HFFc6 (cell line): ENCODE measurements at places on chromosomes 5 and 9.

DNA sequence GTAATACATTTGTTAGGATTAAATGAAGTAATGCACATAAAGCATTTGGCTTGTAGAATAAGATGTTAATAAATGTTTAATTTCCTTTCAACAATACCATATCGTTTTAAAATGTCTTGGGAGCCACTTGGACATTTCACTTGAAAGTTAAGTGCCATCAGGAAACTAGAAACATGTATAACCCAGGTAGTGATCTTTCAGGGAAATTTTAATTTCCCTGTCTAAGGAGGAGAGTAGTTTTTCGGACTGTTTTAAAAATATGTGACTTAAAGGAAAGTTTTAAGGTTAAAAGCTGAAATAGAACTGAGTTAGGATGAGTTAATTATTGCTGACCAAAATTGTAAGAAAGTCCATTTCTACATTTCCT lies 18.0 kb downstream of the CDC42SE2 start:
- no peak for DNase-seq
- no peak overlapping the region for H3K27ac ChIP-seq
- H3K4me3 ChIP-seq = no peak overlapping the region

- no peak overlapping the region for H3K27ac ChIP-seq
- no peak for DNase-seq
- no peaks in the 10 kb centered on the region for H3K36me3 ChIP-seq
- peaks cover 14% of the 10 kb centered on the region for H3K4me1 ChIP-seq
Measured at GRCh38 chr9:36721846-36722588, 149.3 kb downstream of the MELK start.

- peak overlapping the region; percentile 42; the same call in 1 of the 2 replicates for H3K4me3 ChIP-seq
- H3K36me3 ChIP-seq = no peaks in the 10 kb centered on the region
- peaks cover 20% of the 10 kb centered on the region for H3K4me1 ChIP-seq
- no peaks in the 10 kb centered on the region for H3K27me3 ChIP-seq
Measured at GRCh38 chr5:149145138-149145537, 3.8 kb downstream of the ABLIM3 start.

DNA sequence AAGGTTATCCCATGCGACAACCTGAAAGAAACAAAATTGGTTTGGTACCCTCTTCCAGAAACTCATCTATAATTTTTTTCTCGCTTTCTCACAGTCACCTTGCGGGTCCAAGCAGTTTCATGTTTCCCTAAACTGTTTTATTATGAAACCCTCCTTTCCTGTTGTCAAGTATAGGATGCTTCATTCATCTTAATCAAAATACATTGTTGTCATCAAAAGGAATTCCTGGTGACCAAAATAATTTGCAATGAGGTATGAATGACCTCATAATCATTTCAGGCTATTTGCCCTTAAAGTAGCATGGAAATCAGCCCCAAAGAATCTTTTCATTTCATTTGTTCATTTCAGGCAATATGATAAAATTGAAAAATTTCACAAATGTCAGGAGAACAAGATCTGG lies 503.0 kb downstream of the SPATA31D1 start:
- peaks cover 1% of the 10 kb centered on the region; the same call in 1 of the 2 replicates for H3K27me3 ChIP-seq
- no peaks in the 10 kb centered on the region for H3K36me3 ChIP-seq
- H3K4me3 ChIP-seq = no peak overlapping the region
- H3K27ac ChIP-seq = no peak overlapping the region
- peaks cover 38% of the 10 kb centered on the region for H3K4me1 ChIP-seq

DNA sequence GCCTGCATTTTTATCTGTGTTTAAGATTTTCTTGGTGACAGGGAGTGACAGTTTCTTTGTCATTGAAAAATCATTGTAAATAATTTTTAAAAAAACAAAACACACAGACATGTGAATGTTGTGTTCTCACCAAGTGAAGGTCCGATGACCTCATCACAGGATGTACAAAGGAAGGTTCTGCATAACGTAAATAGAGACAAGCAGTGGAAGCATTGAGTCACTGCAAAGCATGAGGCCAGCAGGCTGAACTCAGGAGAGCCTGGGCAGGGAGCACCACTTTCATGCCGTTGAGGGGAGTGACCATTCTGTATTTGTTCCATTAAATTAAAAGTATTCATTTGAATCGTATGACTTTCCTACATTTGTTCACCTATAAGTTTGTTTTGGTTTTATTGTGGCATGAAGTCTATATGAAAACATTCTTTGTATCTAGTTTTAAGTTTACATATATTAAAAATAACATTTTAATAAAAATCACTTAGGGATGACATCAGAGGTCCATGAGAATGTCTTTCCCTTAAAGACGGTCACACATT lies 70.4 kb upstream of the TLE1 start:
- peaks cover 4% of the 10 kb centered on the region for H3K27me3 ChIP-seq
- H3K4me3 ChIP-seq = no peak overlapping the region
- H3K4me1 ChIP-seq = peaks cover 10% of the 10 kb centered on the region

DNA sequence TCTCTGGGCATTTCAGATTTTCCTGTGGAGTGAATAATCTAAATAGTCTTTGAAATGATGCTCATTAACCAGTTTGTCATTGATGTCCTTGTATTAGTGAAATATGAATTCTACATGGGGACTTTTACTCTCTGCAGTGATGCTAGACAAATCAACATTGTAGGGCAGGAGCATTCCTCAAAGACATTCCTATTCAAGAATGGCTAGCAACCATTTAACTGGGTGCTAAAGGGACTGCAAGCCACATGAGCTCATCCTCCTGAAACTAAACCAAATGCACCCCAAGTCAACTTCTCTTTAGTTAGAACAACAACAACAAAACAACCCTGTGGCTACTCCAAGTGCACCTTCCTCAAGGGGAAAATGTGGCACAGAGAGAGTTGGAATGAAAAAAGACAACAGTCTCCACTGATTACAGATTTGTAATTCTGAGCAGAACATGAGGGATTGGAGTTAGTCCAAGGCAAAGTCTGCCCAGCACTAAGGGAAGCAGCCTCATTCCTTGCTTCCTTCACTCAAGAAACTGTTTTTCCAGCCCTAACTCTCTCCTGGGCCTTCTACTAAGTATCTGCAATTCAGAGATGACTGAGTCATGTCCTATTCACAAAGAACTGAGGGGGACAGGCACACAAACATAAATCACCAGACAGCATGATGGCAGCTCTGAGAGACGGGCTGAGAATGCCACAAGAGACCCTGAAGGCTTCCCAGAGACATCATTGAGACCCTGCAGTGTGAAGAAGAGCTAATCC lies 82.0 kb upstream of the WWC1 start:
- H3K4me1 ChIP-seq = peaks cover 8% of the 10 kb centered on the region
- H3K27ac ChIP-seq = no peak overlapping the region
- H3K4me3 ChIP-seq = no peak overlapping the region
- H3K27me3 ChIP-seq = peaks cover 17% of the 10 kb centered on the region
- H3K36me3 ChIP-seq = no peaks in the 10 kb centered on the region

DNA sequence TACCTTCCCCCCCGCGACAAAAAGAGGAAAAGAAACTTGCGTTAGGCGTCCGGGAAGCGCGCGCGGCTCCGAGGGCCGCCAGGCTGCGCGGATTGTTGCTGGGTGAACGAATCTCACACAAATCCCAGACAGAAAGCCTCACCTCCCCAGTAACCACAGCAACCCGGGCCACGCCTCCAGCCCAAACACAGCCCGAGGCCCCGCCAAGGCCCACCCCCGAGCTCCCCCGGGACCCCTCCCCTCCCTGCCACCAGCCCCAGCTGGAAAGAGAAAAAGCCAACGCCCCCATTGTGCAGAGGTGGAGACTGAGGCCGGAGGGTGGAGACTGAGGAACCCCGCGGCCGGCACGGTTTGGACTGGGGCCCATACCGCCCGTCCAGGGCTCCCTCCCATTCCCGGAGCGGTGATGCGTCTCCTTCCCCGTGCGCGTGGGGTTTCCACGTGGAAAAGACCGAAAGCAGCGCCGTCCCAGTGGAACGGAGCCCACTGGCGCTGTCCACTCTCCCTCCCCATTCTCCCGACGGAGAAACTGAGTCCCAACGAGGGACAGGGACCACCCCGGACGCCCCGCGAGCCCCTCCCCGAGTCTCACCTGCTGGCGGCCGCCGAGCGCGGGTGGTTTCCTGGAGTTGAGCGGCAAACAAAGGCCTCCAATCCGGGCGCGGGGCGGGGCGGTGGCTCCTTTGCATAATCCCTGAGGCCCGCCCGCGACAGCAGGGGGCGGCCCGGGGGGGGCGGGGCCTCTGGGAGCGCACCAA lies 10.2 kb upstream of the AKNA start:
- H3K36me3 ChIP-seq = no peaks in the 10 kb centered on the region
- H3K27me3 ChIP-seq = peaks cover 5% of the 10 kb centered on the region
- H3K4me1 ChIP-seq = peaks cover 12% of the 10 kb centered on the region
- peak overlapping the region; percentile 77 for H3K27ac ChIP-seq
- H3K4me3 ChIP-seq = peak overlapping the region; percentile 91

DNA sequence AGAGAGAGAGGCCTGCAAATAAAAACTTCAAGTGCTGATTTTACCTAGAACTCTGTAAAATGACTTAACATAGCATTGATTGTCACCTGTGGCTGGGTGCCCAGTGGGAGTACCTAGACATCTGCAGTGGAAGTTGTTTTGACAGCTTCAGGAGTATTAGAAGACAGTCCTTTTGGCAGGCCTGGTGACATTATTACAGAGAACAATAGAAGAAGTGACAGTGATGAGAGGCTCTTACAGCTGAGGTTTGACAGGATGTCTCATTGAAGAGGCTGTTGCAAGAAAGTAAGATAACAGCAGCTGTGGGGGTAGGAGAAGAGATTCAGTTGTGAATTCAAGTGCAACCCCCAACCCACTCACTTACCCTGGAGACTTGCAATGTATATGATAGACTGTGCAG lies 27.9 kb upstream of the MUSK start:
- peaks cover 38% of the 10 kb centered on the region for H3K4me1 ChIP-seq
- DNase-seq = no peak
- H3K36me3 ChIP-seq = peaks cover 26% of the 10 kb centered on the region
- no peaks in the 10 kb centered on the region for H3K27me3 ChIP-seq
- no peak overlapping the region; the same call in 1 of the 2 replicates for H3K4me3 ChIP-seq
- H3K27ac ChIP-seq = peak overlapping the region; percentile 58

DNA sequence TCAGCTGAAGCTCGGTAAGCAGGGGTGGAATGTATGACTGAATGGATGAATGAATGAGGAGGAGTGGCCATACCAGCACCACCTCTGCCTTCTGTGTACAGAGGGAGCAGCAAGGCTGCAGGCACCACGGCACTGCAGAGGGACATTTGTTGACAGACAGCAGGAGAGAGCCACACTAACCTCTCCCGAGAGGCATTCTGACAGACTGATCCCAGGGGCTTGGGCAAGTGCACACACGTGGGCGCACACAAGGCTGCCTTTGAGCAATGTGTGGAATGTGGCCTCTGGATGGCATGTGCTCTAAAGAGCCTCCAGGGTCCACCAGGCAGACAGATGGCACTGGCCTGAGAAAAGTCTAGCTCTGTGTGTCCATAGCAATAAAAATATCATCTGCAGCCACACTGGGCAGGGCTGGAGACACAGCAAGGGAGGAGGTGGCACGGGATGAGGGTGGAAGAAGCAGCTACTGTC lies 111.8 kb downstream of the ACTL7B start:
- H3K27me3 ChIP-seq = no peaks in the 10 kb centered on the region; the same call in 1 of the 2 replicates
- no peaks in the 10 kb centered on the region for H3K36me3 ChIP-seq
- H3K4me1 ChIP-seq = no peaks in the 10 kb centered on the region
- no peak for DNase-seq
- H3K4me3 ChIP-seq = no peak overlapping the region

GRCh38 chr5:166276006-166276405 lies 2015.4 kb upstream of the WWC1 start:
- H3K4me1 ChIP-seq = no peaks in the 10 kb centered on the region
- no peak overlapping the region for H3K4me3 ChIP-seq

GRCh38 chr9:136544964-136545691 lies 720 bp downstream of the NOTCH1 start:
- H3K36me3 ChIP-seq = no peaks in the 10 kb centered on the region
- peak overlapping the region; percentile 90 for H3K4me3 ChIP-seq
- no peaks in the 10 kb centered on the region for H3K27me3 ChIP-seq
- H3K27ac ChIP-seq = no peak overlapping the region
- peaks cover 9% of the 10 kb centered on the region for H3K4me1 ChIP-seq

DNA sequence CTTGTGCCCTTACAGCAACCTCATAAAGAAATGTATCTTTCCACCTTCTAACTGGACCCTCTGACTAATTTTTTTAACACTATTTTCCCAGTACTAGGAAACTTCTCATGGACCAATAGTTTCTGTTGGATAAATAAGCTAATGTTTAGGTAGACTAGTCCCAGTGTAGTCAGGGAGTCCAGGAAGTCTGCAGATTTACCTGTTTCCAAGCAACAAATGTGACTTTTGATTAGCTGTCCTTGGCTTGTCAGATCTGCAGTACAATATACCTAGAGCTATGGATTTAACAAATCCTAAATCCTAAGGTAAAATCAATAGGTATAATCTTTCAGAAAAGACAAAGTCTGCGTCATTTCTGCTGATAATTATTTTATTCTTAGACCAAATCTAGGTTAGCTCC lies 55.7 kb downstream of the FAM174A start:
- peaks cover 17% of the 10 kb centered on the region for H3K4me1 ChIP-seq
- H3K27ac ChIP-seq = no peak overlapping the region
- no peak overlapping the region for H3K4me3 ChIP-seq

- peaks cover 19% of the 10 kb centered on the region for H3K4me1 ChIP-seq
- no peak for DNase-seq
- H3K36me3 ChIP-seq = no peaks in the 10 kb centered on the region
Measured at GRCh38 chr9:129278391-129279237, 100.6 kb upstream of the IER5L start.

GRCh38 chr5:78577071-78577807 lies 71.3 kb downstream of the LHFPL2 start:
- no peaks in the 10 kb centered on the region; the same call in 1 of the 2 replicates for H3K27me3 ChIP-seq
- DNase-seq = no peak
- peaks cover 8% of the 10 kb centered on the region for H3K36me3 ChIP-seq

DNA sequence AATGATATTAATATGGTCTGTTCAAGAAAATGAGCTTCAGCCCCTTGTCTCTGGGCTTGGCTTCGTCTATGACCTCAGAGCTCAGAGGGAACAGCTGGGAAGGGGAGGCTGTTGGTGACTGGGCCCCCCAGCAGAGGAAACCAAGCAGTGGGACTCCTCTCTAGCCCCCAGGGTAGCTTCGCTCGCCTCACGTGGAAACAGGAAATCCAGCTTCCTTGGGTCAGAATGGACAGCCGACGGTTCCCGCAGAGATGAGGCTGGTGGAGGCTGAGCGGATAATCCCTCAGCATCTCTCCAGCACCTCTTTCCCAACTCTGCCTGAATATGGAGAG lies 37.2 kb upstream of the ICE1 start:
- no peak for DNase-seq
- H3K27ac ChIP-seq = no peak overlapping the region
- H3K27me3 ChIP-seq = peaks cover 7% of the 10 kb centered on the region
- H3K4me3 ChIP-seq = no peak overlapping the region
- no peaks in the 10 kb centered on the region for H3K36me3 ChIP-seq

DNA sequence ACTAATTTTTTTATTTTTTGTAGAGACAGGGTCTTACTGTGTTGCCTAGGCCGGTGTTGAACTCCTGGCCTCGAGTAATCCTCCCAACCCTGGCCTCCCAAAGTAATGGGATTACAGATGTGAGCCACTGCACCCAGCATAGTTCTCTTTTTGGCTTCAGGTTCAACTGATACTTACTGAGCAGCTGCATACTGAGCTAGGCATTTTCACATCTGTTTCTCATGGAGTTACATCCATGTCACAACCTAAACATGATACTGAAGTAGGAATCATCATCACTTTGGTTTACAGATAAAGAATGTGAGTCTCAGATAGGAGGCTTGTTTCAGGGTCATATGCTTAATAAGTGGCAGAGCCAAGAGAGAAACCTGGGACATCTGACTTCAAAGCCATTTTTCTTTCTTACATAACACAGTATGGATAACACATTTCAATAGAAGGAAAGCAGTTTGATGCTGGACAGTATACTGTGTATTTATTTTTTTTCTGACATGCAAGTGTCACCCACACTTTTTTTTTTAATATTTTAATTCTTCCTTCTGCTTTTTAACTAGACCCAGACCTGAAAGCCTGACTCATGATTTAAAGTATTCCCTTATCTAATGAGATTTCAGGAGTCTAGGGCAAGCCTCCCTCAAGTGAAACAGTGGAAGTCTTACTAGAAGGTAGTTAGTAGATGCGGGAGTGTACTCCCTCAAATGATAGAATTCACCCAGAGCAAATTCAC lies 90.8 kb downstream of the HACD4 start:
- DNase-seq = no peak
- H3K4me3 ChIP-seq = no peak overlapping the region
- no peak overlapping the region for H3K27ac ChIP-seq
- no peaks in the 10 kb centered on the region for H3K27me3 ChIP-seq
